Fibroblast of skin of scalp (primary cell): ENCODE measurements at places on chromosomes 2 and 18.

DNA sequence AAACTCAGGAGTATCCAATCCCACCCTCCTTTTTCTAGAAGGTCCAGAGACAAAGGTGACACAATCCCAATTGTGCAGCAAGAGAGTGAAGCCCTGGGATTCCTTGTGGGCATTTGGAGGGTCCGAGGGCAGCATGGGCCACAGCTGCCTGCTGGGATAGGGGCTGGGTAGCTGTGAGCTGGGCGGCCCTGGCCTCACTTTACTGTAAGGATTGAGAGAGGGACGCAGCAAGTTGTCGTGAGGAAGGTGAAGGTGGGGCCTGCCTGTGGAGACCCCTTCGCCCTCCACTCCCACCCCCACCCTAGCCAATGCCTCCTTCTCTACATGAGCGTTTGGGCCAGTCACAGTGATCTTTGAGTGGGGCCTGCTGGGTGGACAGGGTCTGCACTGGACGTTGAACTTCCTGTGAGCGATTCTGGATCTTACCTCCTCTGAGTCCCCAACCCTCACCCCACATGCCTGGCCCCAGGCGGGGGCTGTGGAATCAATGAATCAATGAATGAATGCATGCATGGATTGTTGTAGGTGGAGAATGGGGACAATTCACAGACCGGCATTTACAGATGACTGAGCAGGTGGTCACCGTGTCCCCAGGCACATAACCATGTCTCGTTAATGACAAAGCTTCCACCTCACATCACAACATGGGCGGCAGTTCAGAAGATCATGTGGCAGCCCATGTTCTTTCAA, 107.2 kb downstream of the INHBB start:
- DNase-seq, result no peak

GRCh38 chr2:219531639-219532377, 11.8 kb downstream of the CHPF start:
- DNase-seq, result no peak

- DNase-seq, result no peak
These were observed 270.6 kb downstream of the SS18 start for GRCh38 chr18:25819746-25820363.

GRCh38 chr2:63053081-63053888, 2.7 kb downstream of the OTX1 start:
- DNase-seq, result no peak

DNA sequence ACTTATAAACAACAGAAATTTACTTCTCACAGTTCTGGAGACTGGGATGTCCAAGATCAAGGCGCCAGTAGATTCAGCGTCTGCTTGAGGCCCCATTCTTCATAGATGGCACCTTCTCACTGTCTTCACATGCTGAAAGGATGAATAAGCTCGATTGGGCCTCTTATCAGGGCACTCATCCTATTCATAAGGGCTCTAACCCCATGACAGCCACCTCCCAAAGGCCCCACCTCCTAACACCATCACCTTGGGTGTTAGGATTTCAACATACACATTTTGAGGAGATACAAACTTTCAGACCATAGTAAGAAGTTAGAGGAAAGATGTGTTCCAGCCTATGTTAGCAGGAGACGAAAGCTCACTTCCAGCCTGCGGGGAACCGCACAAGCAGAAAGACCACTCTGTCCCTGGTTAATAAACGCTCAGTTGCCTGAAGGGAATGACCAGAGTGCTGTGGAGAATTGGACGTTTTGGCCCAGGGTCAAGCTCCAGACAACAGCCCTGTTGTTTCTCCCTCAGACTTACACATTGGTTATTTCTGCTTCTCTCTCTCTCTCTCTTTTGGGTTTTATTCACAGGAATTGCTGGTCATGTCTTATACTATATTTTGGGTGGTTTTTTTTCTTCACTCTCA, 90.3 kb downstream of the MAPRE2 start:
- DNase-seq, result no peak

GRCh38 chr2:127324635-127325034, 30.7 kb upstream of the ERCC3 start:
- peak; percentile 58 for DNase-seq

DNA sequence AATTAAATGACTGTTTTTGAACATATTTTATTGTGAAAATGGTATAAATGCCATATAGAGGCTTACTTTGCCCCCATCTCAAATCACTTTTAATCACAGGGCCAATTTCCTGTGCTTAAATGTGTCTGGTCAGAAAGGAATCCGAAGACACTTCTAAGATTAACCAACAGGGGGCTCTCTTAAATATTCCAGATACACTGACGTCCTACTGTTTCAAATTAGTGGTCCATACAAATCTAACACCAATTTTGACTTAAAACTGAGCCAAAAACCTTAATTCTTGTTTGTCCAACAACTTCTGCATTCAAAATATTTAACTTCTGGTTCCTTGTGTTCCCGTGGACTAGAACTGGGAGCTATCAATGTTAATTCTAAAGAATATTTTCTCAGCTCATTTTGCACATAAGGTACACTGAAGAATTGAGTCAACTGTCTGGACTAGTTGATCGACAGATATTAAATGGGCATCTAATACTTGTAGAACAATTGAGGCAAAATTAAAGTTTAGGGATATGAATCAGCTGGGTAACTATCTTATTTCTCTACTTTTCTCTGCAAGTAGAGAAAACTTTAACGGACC, 557.5 kb downstream of the ARHGAP15 start:
- peak; percentile 46 for DNase-seq

DNA sequence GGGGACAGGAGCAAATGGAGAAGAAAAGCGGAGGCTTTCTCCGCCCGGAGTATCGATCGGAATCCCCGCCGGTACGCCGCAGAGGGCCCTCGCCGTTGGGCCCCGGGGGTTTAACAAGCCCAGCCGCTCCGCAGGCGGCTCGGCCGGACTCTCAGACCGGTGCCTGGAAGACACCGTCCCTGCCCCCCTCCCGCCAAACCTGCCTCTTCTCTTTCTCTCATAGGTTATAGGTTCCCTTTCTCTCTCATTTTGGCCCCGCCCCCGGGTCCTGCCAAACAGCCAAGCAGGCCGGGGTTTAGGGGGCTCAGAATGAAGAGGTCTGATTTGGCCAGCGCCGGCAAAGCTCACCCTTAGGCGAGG, 4.4 kb downstream of the ONECUT2 start:
- DNase-seq, result no peak

GRCh38 chr18:44170208-44170880, 510.3 kb upstream of the SETBP1 start:
- no peak for DNase-seq

DNA sequence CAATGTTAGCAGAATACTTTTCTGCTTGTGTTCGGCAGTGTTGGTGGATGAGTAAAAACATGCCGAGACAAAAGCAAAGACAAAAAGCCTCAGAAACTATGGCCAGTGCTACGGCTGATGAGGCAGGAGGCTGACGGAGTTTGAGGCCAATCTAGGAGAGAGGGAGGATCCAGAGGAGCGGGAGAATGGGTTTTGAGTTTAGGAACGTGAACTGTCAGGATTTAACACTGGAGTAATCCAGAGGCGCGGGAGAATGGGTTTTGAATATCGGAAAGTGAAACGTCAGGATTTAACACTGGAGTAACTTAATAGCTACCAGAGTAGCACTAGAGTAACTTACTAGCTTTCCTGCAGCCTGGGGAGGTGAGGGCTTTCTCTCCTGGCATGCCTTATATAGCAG, 37.4 kb downstream of the LYPD6B start:
- DNase-seq, result peak; percentile 24

- no peak for DNase-seq
These were observed 216.5 kb upstream of the NRP2 start for GRCh38 chr2:205465791-205466190.

- peak; percentile 23 for DNase-seq
These were observed 135.2 kb downstream of the MCFD2 start for GRCh38 chr2:46780411-46780800.

DNA sequence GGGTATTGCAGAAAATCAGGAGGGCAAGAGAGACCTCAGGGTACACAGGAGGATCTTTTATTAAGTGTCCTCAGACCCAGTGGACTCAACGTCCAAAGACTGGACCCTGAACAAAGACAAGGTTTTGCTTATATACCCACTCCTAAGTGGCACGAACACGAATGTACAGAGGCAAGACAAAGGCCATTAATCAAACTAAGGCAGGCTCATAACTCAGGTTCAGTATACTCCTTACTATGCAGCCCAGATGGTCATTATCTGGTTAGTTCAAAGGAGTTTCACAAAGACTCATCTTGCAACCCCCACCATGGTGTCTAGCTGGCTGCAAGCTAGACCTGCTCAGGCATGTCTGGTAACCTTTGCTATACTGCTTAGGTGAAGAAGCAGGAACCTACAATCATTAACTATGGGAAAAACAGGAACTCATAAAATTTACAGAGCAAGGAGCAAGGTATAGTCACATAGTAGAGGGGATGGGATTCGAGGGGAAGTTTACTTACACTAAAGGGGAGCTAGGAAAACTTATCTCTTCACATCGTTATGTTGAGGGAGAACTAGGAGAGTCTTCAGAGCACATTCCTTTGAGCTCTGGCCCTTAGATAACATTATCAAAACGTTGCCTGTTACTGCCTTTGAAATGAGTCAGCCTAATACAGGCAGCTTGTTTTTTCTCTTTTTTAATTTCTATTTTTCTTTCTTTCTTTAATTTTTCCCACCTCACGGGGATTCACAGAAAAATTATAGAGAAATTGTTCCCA, 33.9 kb downstream of the SLC4A3 start:
- DNase-seq, result no peak

- no peak for DNase-seq
These were observed 7.9 kb upstream of the TEX51 start for GRCh38 chr2:126890551-126891450.

- no peak for DNase-seq
These were observed 118.0 kb upstream of the STPG4 start for GRCh38 chr2:47272905-47273758.

DNA sequence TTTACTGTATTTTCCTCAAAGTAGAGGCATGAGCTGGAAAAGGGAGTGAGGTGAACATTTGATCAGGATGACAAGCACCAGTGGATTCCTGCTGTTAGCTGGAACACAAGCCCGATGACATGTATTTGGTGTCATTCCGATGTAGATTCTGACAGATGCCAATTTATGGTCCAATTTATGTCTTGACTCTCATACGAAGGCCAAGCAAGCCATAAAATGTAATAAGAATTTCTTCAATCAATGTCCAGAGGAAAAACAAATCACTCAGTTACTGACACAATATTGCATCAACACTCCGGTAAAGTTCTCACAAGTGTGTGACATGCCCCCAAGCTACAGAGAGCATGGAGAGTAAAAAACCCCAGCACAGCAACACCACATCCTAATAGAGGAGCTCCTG, 138.3 kb upstream of the ZNF521 start:
- DNase-seq, result no peak

- DNase-seq, result no peak
These were observed 58.0 kb downstream of the TCF7L1 start for GRCh38 chr2:85191157-85191556.

DNA sequence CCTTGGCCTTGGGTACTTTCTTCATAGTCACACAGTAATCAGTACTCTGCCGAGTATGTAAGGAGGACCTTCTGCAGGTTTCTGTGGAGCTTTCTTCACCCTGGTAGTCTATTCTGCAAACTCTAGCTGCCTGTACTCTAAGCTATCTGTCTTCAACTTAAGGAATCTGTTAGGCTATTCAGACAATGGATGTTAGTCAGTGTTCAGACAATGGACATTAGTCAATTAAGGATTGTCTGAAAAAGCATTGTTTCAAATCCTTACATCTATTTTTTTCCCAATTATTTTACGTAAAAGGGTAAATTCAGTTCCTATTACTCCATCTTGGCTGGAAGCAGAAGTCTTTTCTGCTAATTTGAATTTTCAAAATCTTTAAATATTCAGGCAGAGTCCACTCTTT, 75.7 kb downstream of the WDR7 start:
- DNase-seq, result no peak

DNA sequence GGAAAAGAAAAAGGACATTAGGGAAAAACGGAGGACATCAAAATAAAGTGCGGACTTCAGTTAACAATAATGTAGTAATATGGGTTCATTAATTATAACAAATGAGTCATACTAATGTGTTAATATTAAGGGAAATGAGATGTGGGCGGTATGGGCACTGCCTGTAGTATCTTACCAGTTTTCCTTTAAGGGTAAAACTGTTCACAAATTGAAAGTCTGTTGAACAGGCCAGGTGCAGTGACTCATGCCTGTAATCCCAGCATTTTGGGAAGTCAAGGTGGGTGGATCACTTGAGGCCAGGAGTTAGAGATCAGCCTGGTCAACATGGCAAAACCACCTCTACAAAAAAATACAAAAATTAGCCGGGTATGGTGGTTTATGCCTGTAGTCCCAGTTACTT, 56.8 kb upstream of the PMAIP1 start:
- DNase-seq, result no peak

DNA sequence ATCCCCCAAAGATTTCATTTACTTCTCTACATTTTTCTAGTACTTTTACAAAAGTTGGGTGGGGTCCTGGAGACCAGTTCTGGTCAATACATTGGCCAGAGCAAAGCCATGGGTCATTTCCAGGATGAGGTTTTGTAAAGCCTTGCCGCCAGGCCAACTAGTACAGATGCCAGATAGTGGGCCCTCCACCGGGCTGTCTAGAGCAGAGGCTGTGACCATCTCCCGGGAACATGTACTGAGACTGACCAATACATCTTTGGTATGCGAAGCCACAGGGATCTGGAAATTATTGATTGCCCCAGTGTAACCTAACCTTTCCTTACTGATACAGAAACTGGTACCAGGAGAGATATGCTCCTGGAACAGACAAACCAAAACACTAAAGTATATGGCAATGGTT, 599.2 kb downstream of the ADCYAP1 start:
- DNase-seq, result no peak

- no peak for DNase-seq
These were observed 74.9 kb upstream of the UBE2E3 start for GRCh38 chr2:180905461-180905860.

GRCh38 chr2:196449083-196449482, 190.4 kb upstream of the CCDC150 start:
- no peak for DNase-seq

- no peak for DNase-seq
These were observed 28.9 kb downstream of the LMAN2L start for GRCh38 chr2:96710985-96711384.

DNA sequence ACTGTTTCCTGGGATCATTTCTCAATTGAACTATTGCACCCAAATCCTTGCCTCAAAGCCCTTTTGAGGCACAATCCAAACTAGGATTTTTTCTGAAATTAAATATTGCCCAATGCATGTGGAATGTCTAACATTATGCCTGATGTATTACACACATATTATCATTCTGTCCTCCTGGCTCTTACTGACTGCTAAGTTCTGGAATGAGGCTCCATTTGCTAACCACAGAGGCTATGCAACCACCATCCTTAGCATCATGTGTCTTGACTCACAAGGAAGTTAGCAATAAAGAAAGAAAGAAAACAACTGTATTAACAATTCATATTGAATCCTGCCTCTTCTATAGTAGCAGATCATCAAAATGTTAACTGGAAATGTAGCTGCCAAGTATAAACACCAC, 1142.7 kb downstream of the CNTNAP5 start:
- DNase-seq, result peak; percentile 84

DNA sequence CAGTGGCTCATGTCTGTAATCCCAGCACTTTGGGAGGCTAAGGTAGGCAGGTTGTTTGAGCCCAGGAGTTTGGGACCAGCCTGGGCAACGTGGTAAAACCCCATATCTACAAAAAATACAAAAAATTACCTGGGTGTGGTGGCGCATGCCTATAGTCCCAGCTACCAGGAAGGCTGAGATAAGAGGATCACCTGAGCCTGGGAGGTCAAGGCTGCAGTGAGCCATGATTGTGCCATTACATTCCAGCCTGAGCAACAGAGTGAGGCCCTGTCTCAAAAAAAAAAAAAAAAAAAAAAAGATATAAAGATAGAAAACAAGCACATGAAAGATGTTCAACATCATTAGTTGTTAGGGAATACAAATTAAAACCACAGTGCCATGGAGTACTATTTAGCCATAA, 65.3 kb upstream of the UGP2 start:
- DNase-seq, result no peak
